ENCODE measurements at places on chromosomes 7 and 10. TPM values are rescaled to one million over a fixed set of nuclear protein-coding genes. Genes with fewer than 3 reads are reported as not detected.

GRCh38 chr7:90064370-90064769 lies 89.9 kb upstream of the STEAP1 start:
- no peaks in the 10 kb centered on the region for H3K36me3 ChIP-seq
- no peaks in the 10 kb centered on the region for H3K27me3 ChIP-seq
- no peaks in the 10 kb centered on the region for H3K4me1 ChIP-seq
- no peak overlapping the region for H3K4me3 ChIP-seq

TFPI2 gene
- 8.9 TPM for total RNA-seq

- H3K27me3 ChIP-seq: no peaks in the 10 kb centered on the region
- no peaks in the 10 kb centered on the region for H3K4me1 ChIP-seq
- no peak overlapping the region for H3K4me3 ChIP-seq
- DNase-seq: no peak
- H3K27ac ChIP-seq: no peak overlapping the region
Measured at GRCh38 chr10:129730993-129731325, 233.1 kb downstream of the EBF3 start.

DNA sequence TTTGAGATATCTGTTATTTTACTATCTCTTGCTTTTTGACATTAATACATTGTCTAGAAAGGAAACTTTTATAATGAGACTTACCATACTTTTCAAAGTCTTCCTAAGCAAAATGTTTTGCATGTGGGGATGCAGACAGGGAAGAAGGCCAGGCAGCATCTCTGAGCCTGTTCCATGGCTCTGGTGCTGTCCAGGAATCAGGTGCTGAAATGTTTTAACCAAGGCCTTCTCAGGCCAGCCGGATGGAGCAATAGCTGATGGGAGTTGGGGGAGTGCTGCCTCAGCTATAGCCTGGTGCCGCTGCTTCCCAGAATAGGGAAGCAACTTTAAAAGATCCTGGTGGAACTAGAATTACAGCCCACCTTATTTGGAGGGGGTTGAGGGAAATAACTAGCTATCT lies 38.5 kb downstream of the CRTAC1 start:
- no peaks in the 10 kb centered on the region for H3K27me3 ChIP-seq
- no peaks in the 10 kb centered on the region for H3K4me1 ChIP-seq
- no peak overlapping the region for H3K27ac ChIP-seq
- H3K4me3 ChIP-seq: no peak overlapping the region
- no peaks in the 10 kb centered on the region for H3K36me3 ChIP-seq

DNA sequence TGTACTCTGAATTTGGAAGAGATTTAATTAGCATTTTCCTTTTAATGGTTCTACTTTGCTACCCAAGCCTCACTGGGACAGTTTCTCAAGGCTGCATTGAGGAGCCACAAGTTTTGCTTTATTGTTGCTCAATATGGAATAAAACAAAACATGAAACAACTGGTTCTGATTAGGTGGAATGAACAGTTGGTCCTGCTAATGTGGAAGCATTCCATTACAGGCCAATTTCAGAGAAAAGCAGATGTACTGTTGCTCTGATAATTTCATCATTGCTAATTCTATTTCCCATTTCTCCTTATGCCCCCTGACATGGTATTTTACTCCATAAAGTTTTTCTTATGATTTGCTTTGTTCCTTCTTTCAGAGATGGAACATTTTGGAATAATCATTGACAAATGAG lies 66.0 kb upstream of the PAPSS2 start:
- peaks cover 4% of the 10 kb centered on the region for H3K4me1 ChIP-seq
- DNase-seq: no peak
- H3K27me3 ChIP-seq: no peaks in the 10 kb centered on the region
- no peaks in the 10 kb centered on the region for H3K36me3 ChIP-seq

HKDC1 gene
- 0.89 TPM for total RNA-seq

SPAM1 gene
- total RNA-seq: not detected

GRCh38 chr10:64350665-64351064 lies 829.5 kb downstream of the REEP3 start:
- H3K27ac ChIP-seq: no peak overlapping the region
- no peaks in the 10 kb centered on the region for H3K4me1 ChIP-seq
- no peak overlapping the region for H3K4me3 ChIP-seq
- no peaks in the 10 kb centered on the region for H3K27me3 ChIP-seq
- H3K36me3 ChIP-seq: no peaks in the 10 kb centered on the region
- no peak for DNase-seq

GRCh38 chr7:31122649-31123058 lies 70.5 kb downstream of the ADCYAP1R1 start:
- no peaks in the 10 kb centered on the region for H3K36me3 ChIP-seq
- no peak overlapping the region for H3K4me3 ChIP-seq
- no peaks in the 10 kb centered on the region for H3K4me1 ChIP-seq
- DNase-seq: peak; percentile 69

ADAM12 gene
- total RNA-seq: 81.5 TPM

GNAT3 gene
- total RNA-seq: not detected

- DNase-seq: peak; percentile 73
- peak overlapping the region; percentile 42 for H3K4me3 ChIP-seq
- H3K27me3 ChIP-seq: peaks cover 60% of the 10 kb centered on the region
- H3K27ac ChIP-seq: no peak overlapping the region
- peaks cover 35% of the 10 kb centered on the region for H3K4me1 ChIP-seq
Measured at GRCh38 chr7:8442814-8443304, 9.4 kb downstream of the NXPH1 start.

DNA sequence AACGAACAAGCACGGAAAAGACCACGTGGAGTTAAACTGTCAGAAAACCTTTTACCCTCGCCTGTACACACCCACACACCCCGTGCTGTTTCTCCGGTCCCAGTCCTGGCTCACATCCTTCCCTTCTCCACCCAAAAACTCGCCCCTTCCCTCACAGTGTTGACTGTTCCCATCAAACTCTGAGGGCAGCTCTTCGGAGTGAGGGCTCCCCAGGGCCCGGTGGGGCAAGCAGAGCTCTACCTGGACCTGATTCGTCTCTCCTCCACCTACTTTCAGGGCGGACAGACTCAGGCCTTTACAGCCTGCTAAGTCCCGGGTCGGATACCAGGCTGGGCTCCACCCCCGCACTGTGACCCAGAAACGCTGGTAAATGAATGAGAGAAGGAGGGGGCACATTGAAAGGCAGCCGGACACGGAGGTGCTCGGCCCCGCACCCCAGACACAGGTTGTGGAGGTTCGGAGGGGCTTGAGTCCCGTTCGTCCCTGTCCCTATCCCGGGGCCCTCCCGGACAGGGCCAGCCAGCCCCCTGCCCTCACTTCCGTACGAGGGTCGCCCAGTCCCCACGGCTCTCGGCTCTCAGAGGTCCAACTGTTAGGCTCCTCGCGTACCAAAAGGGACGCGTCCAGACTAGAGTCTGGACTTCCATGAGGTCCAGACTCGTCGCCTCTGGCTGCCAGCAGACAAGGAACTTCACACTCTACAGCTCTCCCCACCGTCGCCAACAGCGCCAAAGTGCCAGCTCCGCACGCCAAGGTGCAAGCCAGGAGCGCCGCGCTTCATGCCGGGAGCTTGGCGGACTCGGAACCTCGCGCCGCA lies 31.7 kb upstream of the ASL start:
- H3K4me1 ChIP-seq: peaks cover 12% of the 10 kb centered on the region
- no peaks in the 10 kb centered on the region for H3K36me3 ChIP-seq
- H3K27ac ChIP-seq: no peak overlapping the region
- DNase-seq: peak; percentile 19
- peak overlapping the region; percentile 37 for H3K4me3 ChIP-seq

DNA sequence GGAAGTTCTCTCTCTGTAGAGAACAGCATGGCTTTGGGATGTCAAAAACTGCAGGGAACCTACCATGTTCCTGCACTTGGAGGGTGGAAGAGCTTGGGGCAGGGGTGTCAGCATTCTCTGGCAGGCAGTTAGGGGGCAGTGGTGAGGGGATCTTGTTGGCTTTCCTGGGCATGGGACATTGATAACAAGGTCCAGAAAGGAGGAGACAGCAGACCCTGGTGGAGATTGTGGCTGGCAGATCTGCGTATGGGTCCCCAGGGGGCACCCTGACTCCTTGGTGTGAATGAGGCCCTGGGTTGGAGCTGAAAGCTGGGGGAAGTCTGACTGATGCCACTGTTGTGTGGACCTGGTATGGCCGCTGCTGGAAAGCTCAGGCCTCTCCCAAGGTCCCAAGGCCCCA lies 22.9 kb upstream of the CAMK2B start:
- peaks cover 19% of the 10 kb centered on the region for H3K4me1 ChIP-seq
- H3K4me3 ChIP-seq: no peak overlapping the region
- no peak overlapping the region for H3K27ac ChIP-seq
- H3K27me3 ChIP-seq: no peaks in the 10 kb centered on the region
- no peak for DNase-seq
- no peaks in the 10 kb centered on the region for H3K36me3 ChIP-seq

BMPER gene
- total RNA-seq: 16.8 TPM

SFXN2 gene
- total RNA-seq: 9.9 TPM

GRCh38 chr10:35223016-35223415 lies 96.4 kb downstream of the CREM start:
- no peak overlapping the region for H3K4me3 ChIP-seq
- no peaks in the 10 kb centered on the region for H3K27me3 ChIP-seq
- no peak overlapping the region for H3K27ac ChIP-seq
- peaks cover 3% of the 10 kb centered on the region for H3K4me1 ChIP-seq
- DNase-seq: no peak
- H3K36me3 ChIP-seq: no peaks in the 10 kb centered on the region

DNA sequence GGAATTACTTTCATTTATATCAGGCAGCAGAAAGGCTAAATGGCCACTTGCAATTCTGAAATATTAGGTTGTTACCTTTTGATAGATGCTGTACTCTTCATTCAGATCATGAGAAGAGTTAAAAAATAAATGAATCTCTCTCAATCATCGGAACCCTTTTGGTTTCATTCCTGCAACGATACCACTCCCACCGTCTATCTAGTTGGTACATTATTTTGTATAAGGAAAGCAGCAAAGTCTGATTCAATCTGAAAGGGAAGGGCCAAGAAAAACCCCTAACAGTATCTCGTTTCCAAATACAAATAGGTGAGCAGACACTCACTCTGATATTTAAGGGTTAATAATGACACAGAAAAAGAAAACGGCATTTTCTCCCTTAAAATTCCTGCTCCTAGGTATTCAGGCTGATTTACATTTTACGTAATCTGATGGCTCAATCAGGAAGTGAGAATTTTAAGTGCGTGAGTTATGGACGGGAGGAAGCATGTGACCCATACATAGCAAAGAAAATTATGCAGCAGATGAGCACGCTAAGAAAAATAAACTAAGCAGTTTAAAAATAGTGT lies 209.4 kb upstream of the KLF14 start:
- no peaks in the 10 kb centered on the region for H3K27me3 ChIP-seq
- no peaks in the 10 kb centered on the region for H3K4me1 ChIP-seq
- H3K36me3 ChIP-seq: no peaks in the 10 kb centered on the region
- no peak overlapping the region for H3K27ac ChIP-seq
- peak overlapping the region; percentile 24 for H3K4me3 ChIP-seq

DNA sequence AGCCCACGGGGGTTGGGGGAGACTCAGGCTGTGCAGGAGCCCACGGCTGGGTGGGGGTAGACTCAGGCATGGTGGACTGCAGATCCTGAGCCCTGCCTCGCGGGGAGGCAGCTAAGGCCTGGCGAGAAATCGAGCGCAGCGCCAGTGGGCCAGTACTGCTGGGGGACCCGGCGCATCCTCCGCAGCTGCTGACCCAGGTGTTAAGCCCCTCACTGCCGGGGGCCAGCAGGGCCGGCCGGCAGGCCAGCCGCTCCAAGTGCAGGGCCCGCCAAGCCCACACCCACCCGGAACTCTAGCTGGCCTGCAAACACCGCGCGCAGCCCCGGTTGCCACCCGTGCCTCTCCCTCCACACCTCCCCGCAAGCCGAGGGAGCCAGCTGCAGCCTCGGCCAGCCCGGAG lies 33.4 kb downstream of the SP4 start:
- no peak for DNase-seq
- no peak overlapping the region for H3K4me3 ChIP-seq
- H3K27me3 ChIP-seq: no peaks in the 10 kb centered on the region

DNA sequence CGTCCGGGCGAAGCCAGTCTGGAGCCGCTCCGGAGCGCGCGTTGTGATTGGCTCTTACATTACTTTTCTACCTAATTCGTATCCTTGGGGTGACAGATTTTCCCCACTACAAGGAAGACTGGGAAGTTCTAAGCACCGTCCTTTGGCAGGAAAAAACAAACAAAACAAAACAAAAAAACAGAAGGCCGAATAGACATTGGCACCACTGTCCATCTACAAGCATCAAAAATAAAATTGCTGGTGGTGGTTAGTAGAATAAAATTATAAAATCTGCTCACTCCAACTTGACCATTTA lies 651 bp upstream of the SKAP2 start:
- peak overlapping the region; percentile 79 for H3K4me3 ChIP-seq
- no peaks in the 10 kb centered on the region for H3K4me1 ChIP-seq
- no peaks in the 10 kb centered on the region for H3K36me3 ChIP-seq
- DNase-seq: no peak

GRCh38 chr7:112162142-112162766 lies 43.9 kb downstream of the DOCK4 start:
- no peaks in the 10 kb centered on the region for H3K36me3 ChIP-seq
- no peaks in the 10 kb centered on the region for H3K27me3 ChIP-seq
- H3K4me1 ChIP-seq: peaks cover 16% of the 10 kb centered on the region
- no peak overlapping the region for H3K4me3 ChIP-seq

DNA sequence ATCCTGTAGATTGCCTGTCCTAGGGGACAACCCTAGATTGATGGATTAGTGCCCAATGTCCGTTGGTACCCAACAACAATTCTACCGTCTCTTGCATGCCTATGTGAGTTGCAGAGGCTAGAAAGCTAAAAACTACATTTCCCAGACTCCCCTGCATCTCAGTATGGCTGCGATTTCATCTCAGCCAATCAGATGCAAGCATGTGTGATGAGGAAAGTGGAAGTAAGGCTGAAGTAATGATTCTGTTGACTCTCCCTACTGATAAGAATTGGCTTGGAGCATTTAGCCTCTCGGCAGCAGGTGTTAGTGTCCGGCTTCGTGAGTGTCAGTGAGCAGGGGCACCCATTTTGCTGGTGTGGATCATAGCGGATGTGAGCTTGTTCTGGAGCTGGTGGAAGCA lies 171.9 kb downstream of the FGFR2 start:
- H3K27ac ChIP-seq: no peak overlapping the region
- no peaks in the 10 kb centered on the region for H3K4me1 ChIP-seq

- H3K27ac ChIP-seq: no peak overlapping the region
- no peaks in the 10 kb centered on the region for H3K4me1 ChIP-seq
- H3K4me3 ChIP-seq: no peak overlapping the region
Measured at GRCh38 chr7:121192834-121193233, 136.0 kb upstream of the WNT16 start.

DNA sequence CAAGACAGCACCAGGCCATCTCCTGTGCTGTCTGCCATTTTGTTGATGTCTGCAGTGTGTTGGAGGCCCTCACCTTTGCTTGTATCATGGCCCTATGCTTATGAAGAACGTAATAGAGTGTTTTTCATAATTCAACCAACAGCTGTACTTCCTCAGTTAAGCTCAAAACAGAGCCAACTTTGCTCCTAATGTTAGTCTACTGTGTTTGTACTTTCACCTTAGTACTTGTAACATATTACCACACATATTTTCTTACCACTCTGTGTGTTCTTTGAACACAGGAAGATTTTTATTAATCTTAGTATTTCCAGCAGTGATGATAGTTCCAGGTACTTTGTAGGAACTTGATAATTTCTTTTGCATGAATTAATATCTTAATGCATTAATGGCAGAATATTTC lies 5.9 kb downstream of the ZNF33A start:
- peaks cover 16% of the 10 kb centered on the region for H3K36me3 ChIP-seq
- DNase-seq: no peak
- H3K4me1 ChIP-seq: no peaks in the 10 kb centered on the region
- no peak overlapping the region for H3K4me3 ChIP-seq
- H3K27me3 ChIP-seq: no peaks in the 10 kb centered on the region
- no peak overlapping the region for H3K27ac ChIP-seq

GRCh38 chr10:118439824-118440223 lies 97.7 kb upstream of the FAM204A start:
- no peaks in the 10 kb centered on the region for H3K4me1 ChIP-seq
- DNase-seq: no peak
- no peaks in the 10 kb centered on the region for H3K27me3 ChIP-seq
- no peak overlapping the region for H3K27ac ChIP-seq
